Kidney epithelial cell (primary cell): ENCODE measurements at places on chromosomes 2 and 18.

- no peak for DNase-seq
Observed at GRCh38 chr18:49521216-49521835, 34.3 kb upstream of the C18orf32 start.

- no peak for DNase-seq
Observed at GRCh38 chr18:27558388-27559155, 373.5 kb upstream of the CHST9 start.

GRCh38 chr2:218658671-218659257, 659 bp downstream of the ZNF142 start:
- no peak for DNase-seq

DNA sequence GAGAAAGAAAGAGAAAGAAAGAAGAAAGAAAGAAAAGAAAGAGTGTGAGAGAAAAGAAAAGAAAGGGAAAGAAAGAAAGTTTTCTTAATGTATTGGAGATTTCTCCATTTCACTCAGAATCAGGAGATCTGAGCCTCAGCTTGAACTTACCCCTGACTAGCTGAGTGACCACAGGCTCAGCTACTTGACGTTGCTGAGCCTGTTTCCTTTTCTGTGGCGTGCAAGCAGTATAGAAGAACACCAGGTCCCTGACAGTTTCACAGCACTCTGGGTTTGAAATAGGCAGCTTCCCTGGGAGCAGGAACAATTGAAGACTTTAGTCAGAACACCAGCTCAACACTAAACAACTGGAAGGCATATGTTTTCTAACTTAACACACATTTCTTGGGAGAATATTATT, 44.7 kb downstream of the MARCO start:
- no peak for DNase-seq

DNA sequence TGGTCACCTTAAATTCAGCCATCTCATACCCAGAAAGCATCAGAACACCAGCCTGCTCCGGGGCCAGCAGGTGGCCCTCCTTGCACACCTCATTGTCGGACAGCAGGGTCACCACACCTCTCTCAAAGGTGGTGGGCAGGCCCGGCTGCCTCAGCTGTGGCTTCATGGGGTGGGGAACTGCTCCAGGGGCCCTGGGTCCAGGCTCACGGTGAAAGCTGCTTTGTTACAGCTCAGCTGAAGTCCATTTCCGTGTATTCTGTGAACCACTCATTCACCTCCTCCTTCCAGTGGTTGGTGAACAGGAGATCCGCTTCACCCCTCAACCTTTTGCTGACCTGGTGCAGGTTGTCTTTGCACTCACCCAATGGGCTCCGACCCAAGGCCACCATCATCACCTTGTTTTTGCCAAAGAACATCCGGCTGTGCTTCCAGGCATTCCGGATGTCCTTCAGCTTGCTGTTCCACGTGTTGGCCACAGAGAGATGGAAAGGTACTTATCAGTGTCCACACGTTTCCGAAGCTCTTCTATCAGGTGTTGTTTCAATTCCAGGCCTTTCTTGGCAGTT, 78.6 kb upstream of the LDLRAD4 start:
- no peak for DNase-seq

- DNase-seq: no peak
Observed at GRCh38 chr18:79583984-79584401, 95.6 kb upstream of the CTDP1 start.

DNA sequence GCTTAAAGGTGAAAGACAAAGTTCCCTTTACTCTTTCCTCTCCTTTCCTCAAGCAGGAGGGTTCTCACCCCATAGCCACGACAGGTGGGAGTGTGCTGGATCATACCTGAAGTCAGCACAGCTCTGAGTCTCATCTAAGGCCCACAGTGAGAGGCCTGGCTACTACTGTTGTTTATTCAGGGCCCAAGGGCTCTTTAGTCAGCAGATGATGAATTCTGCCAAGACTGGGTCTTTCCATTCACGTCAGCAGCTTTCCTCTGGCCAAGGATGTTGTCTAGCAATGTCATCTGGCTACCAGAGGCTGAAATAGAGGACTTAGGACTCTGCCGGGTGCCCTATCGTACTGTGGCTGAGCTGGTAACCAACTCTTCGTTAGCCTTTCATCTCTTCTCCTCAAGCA, 308.4 kb upstream of the THUMPD2 start:
- no peak for DNase-seq

GRCh38 chr2:82007071-82007664, 1702.6 kb upstream of the LRRTM1 start:
- no peak for DNase-seq

DNA sequence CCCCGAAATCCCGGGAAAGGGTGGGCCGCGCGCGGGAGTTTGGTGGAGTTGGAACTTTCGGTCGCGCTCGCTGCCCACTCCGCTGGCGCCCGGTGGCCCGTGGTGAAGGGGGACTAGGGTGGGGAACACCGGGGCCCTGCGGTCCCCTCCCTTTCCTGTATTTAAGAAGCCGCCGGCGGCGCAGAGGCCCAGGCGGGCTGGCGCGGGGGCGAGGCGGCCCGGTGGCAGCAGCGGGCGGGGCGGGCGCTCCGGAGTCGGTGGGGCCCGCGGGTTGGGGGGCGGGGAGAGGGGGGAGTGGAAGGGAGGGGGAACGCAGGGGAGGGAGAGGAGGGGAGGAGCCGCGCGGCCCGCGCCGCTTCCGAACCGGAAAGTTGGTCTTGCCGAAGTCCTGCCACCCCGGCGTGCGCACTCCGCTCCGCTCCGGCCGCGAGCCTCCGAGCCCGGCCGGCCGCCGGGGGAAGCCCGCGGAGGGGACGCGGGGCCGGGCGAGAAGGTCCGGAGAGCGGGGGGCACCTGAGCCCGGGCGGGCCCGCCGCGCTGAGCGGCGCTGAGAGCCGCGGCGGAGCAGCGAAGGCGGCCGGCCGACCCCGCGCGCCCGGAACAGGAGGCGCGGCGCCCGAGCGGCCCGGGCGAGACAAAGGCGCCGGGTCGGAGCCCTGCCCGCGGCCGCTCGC, 425 bp upstream of the SALL3 start:
- no peak for DNase-seq

- DNase-seq: no peak
Observed at GRCh38 chr2:113316085-113316484, 37.4 kb upstream of the PAX8 start.

- DNase-seq: no peak
Observed at GRCh38 chr2:62014102-62014501, 108.6 kb downstream of the COMMD1 start.

- DNase-seq: no peak
Observed at GRCh38 chr2:239673641-239674040, 272.8 kb upstream of the HDAC4 start.

DNA sequence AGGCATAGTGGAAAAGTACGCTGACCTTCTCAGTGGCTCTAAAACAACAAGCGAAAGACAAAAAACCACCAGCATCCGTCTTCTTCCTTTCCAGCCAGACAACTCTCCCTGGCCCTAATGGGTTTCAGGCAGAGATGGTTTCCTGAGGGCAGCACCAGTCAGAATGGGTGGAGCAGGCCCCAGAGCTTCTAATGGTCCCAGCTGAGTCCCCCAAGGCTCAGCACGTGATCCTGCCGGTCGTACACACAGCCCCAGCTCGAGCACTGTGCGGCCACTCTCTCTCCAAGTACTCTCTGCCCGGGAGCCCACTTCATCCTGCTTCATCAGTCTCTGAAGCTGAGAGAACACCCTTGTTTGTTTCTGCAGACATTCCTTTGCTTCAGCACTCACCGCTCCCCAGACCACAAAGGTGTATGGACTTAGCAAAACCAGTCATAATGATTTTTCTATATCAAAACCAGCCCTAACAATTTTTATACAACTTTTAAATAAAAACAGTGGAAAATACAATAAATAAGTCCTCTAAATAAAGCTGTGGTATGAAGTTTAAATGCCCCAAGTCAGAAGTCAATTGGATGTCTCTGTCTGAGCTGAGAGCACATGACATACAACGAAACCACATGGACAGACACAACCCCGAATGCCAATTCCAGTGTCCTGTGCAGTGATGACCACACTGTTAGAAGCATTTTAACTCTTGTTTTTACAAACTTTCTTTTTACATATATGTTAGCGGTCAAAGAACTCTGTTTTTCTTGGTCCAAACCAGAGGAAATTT, 63.9 kb downstream of the PARD6G start:
- DNase-seq: no peak
